Cardiac ventricle fibroblast (primary cell): ENCODE measurements at places on chromosomes 4 and X. TPM values are rescaled to one million over a fixed set of nuclear protein-coding genes. Genes with fewer than 3 reads are reported as not detected.

Gene KLHL13
- total RNA-seq: 0.88 and 2.2 TPM in 2 replicates

Gene RNF175
- total RNA-seq: not detected in 2 replicates

Gene TRPC3
- 0.15 TPM in 1 of 2 replicates, not detected in the other for total RNA-seq

Gene SYAP1
- 19.6 and 21.7 TPM in 2 replicates for total RNA-seq

Gene GABRE
- 11.2 TPM in 2 replicates for total RNA-seq

Gene DEFB131A
- total RNA-seq: not detected in 2 replicates

Gene CPXCR1
- total RNA-seq: not detected in 2 replicates

Gene GDI1
- 59.0 and 65.1 TPM in 2 replicates for total RNA-seq

Gene ASB12
- not detected in 2 replicates for total RNA-seq

Gene DTHD1
- total RNA-seq: not detected in 2 replicates

Gene SORCS2
- total RNA-seq: 0.49 and 3.0 TPM in 2 replicates

Gene RIPPLY1
- total RNA-seq: not detected in 2 replicates

Gene GABRQ
- total RNA-seq: not detected in 2 replicates

Gene TMEM185A
- 10.1 and 17.2 TPM in 2 replicates for total RNA-seq

Gene ATP7A
- 6.7 and 6.9 TPM in 2 replicates for total RNA-seq

Gene TBC1D8B
- 9.2 and 10.0 TPM in 2 replicates for total RNA-seq

Gene PRAF2
- total RNA-seq: 34.3 and 36.7 TPM in 2 replicates

Gene VCX2
- not detected in 2 replicates for total RNA-seq

Gene MAGEA12
- not detected in 2 replicates for total RNA-seq

Gene SLC2A9
- total RNA-seq: 2.7 and 2.9 TPM in 2 replicates
